ENCODE measurements at places on chromosomes 13 and 19.

DNA sequence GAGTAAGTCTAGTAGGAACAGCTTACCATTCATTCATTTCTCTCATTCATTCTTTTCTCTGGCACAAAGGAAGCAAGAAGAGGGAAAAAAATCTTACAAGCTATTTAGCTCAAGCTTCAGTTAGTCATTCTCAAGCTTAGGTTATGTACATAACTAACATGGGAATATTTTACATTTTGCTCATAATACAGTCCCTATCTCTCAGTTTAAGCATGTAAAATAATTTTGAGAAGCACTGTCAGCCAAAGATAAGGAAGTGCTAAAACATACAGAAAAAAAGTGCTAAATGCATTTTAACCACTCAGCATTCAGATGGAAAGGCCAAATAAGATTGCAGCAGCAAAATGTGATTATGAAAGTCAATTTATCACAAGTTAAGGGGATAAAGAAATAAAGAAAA, 7.9 kb downstream of the RBM26 start:
- DNase-seq, result no peak

GRCh38 chr13:106101201-106101600, 434.3 kb downstream of the EFNB2 start:
- no peak for DNase-seq

DNA sequence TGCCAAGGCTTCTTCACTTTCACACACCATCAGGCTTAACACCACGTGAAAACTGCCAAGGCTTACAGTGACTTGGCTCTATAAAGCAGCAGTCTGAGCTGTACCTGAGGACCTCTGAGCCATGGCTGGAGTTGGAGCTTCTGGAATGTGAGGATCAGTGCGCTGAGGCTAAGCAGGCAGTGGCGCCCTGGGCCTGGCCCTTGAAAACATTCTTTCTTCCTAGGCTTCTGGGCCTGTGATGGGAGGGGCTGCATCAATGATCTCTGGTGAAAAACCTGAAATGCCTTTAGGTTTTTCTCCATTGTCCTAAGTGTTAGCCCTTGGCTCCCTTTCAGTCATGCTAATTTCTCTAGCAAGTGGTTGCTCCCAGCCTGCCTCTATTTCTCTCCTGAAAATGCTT, 192.5 kb upstream of the PCDH20 start:
- DNase-seq, result no peak

DNA sequence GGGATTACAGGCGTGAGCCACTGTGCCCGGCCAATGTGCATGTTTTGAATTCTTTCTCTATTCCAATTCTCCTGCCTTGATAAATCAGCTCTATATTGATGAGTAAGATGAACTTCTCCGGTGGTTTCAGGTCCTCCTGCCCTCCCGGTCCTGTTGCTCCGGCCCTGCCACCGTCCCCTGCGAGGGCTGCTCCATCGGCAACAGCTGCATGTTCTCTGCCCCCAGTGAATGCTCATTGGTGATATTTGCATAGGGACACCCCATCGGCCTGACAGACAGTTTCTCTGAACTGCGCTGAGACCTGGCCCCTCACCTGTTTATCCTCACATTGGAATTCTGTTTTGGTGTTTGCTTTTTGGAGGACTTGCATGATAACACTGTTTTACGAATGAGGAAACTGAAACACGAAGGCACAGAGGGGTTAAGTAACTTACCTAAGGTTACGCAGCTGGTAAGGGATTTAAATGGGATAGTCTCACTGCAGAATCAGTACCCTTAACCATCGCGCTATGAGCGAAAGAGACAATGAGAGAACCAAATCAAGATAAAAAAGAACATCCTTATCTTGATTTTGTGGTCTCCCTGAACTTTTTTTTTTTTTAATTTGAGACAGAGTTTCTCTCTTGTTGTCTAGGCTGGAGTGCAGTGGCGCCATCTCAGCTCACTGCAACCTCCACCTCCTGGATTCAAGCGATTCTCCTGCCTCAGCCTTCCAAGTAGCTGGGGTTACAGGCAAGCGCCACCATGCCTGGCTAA, 32.2 kb downstream of the ZNF557 start:
- DNase-seq, result no peak

DNA sequence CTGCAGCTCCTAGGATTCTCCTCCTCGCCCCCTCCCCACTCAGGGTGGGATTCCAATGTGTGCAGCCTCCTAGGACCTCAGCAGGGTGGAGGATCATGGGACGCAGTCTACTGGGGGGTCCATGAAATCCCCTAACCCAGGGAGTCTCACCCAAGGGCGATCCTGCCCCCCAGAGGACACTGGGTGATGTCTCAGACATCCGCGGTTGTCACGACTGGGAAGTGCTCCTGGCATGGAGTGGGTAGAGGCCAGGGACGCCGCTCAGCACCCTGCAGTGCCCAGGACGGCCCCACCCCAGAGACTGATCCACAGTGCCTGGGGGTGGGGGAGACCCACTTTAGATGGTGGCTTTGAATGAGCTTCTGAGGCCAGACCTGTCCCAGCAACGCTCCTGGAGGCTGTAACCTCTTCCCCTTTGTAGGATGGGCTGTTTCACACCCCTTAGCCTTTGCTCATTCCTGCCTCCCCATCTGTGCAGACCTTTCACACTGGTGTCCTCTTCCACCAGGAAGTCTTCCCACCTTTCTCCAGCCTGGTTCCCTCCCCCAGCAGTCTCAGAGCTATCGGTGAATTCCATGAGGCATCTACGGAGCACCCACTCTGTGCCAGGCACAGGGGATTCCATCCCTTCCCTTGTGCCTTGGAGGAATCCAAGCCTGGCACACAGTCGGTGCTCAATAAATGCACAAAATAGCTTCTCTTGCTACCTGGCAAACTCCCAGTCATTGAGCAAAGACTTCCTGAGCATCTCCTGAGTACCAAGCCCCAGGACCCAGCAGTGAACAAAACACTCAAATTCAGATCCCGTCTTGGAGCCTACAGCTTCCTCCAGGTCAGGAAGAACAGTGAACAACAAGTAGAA, 10.5 kb downstream of the SMIM24 start:
- no peak for DNase-seq

DNA sequence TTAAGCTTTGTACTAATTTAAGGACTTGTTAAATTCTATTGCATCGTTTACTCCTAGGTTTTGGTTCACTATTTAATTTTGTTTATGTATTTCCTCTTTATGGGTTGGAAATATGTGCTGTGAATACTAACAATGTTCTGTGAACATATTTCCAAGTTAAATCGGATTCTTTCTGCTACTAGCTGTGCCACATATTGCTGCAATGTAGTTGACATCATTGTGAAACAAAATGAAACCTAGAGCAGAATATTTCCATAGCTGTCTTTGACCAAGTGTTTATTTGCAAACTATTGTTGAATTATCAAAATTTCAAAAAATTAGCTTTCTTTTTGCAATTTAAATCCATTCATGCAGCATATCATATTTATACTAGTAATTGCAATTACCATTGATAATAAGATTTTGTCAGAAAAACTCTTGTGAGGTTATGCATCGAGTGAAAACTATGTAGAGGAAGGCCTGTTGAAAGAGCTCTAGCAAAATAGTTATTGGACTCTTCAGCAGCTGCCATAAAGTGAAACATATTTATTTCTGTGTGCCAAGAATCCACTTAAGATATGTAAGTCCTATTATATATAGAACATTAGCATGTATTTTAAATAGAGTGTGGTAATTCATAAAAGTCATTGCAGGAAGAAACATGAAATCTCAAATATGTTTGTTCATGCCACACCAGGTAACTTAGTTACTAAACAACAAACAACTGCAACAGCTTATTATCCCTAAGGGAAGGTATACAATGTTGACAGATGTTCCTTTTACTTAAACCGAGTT, 575.1 kb downstream of the SLITRK6 start:
- no peak for DNase-seq

GRCh38 chr13:98458431-98458830, 118.5 kb downstream of the STK24 start:
- no peak for DNase-seq
